ENCODE measurements at places on chromosomes 13 and 19.

DNA sequence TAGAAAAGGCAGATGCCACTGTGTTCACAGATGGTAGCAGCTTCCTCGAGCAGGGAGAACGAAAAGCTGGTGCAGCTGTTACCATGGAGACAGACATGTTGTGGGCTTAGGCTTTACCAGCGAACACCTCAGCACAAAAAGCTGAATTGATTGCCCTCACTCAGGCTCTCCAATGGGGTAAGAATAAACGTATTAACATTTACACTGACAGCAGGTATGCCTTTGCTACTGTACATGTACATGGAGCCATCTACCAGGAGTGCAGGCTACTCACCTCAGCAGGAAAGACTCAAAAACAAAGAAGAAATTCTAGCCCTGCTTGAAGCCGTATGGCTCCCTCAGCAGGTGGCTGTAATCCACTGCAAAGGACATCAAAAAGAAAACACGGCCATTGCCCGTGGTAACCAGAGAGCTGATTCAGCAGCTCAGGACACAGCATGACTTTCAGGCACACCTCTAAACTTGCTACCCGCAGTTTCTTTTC lies 197.7 kb downstream of the ZNF737 start:
- DNase-seq, result no peak

DNA sequence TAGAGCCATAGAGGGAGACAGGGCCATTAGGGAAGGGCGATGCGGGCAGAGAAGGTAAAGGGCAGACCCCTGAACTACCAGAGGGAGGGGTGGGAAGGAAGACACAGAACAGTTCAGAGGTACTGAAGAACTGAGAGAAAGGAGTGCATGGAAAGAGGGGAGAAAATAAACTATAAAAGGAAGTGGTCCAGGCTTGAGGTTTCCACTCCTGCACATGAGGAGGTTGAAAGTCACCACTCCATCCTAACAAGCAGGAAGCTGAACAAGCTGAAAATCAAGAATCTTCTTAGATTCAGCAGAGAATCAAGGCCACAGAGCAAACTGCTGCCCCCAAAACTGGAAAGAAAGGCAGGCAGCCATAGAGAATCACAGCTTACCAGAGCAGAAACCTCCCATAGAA lies 45.1 kb downstream of the MIPEP start:
- no peak for DNase-seq

DNA sequence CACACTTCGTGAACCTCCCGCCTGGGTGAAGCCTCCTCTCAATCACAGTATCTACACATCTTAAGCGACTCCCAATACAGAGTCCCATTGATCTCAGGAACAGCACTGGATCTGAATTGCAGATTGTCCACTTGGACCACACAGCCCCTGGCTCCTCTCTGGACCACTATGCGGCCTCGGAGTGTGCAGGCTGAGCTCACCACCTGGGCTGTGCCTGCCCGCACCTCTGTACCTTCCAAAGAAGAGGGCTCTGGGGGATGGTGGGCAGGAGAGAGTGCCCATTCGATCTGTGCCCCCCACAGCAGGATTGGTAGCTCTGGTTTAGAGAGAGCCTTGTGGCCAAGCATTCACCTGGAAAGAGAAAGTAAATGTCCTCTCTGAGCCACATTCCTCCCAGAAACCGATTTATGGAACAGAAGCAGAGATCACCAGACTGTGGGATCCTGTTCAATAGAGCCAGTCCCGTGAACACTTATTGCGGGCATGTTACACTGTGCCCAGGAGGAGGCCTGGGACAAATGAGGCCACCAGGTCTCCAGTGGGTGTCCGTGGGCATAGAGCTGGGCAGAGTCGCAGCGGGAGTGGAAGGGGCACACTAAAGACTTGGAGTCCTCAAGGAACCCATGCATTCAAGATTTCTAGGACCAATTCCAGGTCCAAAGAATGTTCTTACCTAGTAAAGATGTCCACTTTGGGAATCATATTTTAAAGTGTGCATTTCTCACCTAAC lies 141.6 kb upstream of the SOX1 start:
- no peak for DNase-seq

DNA sequence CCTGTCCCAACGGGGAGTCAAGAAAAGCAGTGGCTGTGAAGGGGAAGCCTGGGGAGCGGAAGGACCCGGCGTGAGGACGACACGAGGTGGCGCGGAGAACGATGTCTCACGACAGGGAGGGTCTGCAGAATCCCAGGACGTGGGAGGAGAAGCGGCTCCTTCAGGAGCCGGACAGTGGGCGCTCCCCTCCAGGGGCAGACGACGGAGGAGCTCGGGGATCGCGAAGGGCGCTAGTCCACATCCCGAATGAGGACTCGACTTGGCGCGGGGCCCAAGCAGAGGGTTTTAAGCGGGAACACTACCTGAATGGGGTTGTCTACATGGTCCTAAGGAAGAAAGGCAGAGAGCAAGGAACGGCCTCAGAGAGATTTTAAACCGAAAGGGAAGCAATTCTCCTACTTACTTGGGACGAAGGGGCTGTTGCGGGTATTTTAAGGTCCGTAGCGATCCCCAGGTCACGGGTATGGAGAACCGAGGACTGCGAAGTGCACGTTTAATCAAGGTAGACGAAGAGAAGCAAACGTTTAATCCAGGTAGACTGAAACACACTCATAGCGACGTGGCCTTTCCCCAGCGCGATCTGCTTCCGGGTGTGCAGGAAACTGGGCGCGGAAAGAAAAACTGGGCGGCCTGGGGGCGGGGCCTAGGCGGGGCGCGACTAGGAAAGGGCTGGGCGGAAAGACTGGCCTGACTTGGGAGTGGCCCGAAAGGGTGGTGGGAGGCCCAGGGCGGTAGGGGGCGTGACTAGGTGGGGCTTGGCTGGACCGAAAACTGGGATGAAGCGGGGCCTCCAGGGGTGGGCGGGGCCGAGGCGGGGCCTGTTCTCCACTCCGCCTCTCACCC lies at the start of gene ZNF841:
Gene ZNF841 (minus strand): TSS at position 594 of the 843 bp plus-strand sequence. CDS start 10,964 bp downstream, outside the sequence.
- peak; percentile 50 for DNase-seq

DNA sequence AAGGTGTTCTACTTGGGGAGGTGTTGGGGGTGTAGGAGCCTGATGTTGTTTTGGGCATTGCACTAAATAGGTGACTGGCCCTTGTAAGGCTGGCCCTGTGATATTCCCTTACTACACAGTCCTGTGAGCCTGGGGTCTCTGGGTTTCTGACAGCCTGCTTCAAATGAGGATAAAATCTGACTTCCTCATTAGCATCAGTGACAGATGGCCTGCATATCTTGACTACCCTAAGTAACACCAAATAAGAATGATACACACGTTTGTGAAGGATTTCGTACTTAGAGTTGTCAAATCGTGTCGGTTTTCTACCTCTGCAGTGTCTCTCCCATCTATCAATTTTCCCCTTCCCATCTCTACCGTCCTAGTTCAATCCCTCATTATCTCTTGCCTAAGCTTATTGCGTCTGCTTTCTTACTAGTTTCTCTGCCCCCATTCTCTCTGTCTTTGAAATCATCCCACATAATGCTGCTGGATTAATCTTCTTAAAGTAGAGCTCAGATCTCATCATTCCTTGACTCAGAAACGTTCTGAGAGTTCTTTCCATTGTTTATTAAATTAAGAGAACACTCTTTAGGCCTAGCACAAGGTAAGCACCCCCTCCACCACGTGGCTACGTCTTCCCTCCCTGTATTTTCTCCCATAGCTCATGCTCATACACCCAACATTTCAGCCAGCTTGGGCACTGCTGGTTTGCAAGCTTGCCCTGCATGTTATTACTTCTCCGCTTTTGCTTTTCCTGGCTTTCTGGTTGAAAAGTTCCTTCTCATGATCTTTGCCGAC lies 26.2 kb upstream of the CNMD start:
- no peak for DNase-seq

DNA sequence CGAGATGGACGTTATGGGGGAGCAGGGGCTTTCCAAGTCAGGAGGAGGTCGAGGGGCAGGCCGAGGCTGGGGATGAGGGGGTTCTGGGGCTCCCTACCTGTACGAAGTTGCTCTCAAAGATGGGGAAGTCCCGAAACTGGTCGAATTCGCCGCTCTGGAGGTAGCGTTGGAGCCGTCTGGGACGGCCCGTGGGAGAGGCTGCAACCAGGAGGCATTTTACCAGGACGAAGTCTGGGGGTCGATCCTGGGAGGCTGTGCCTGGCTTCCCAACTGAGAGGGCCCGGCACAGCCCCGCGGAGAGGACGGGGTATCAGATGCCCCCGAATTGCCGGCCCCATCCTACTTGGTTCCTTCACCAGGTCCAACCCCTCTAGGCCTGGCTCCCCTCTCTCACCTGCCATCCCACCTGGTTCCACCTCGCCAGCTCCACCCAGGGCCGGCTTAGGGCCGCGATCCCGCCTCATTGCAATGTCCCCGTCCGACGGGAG lies 527 bp upstream of the EMC10 start:
- no peak for DNase-seq

DNA sequence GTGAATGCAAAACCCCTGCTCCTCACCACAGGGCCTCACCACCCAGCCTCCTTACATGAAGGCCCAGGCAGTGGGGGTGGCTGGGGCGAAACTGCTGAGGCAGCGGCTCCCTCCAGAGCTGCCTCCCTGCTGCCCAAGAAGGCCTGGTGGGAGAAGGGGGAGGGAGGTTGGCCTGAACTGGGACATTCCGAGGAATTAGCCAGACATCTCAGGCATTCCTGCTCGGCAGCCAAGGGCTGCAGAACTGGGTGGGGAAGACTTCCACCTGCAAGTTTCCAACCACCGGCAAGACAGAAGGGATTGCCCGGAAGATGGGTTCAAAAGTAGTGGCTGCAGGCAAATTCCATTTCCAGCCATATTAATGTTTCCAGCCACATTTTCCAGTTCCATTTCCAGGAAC lies 2.3 kb upstream of the PSPN start:
- no peak for DNase-seq

- peak; percentile 51 for DNase-seq
These were observed 17.2 kb downstream of the CRTC1 start for GRCh38 chr19:18700501-18701249.

GRCh38 chr13:44374348-44374712 lies 706 bp downstream of the SERP2 start:
- DNase-seq, result no peak

GRCh38 chr13:110826861-110827672 lies 87.8 kb downstream of the ANKRD10 start:
- no peak for DNase-seq

DNA sequence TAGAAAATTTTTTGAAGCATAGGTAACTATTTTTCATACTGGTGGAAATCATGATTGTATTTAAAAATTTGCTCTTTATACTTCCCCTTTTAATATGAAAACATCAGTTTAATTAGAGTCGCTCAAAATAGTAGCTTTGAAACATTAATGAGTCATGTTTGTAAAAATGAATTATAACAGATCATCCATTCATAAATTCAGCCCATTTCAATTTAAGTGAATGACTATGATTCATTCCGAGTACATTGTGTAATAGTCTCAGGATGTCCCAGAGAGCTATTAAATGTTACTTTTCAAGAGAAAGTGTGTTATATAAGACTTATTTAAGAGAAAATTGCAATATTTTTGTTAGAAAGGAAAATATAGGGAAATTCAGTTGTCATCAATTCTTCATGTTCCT lies 111.0 kb downstream of the FNDC3A start:
- DNase-seq, result no peak

DNA sequence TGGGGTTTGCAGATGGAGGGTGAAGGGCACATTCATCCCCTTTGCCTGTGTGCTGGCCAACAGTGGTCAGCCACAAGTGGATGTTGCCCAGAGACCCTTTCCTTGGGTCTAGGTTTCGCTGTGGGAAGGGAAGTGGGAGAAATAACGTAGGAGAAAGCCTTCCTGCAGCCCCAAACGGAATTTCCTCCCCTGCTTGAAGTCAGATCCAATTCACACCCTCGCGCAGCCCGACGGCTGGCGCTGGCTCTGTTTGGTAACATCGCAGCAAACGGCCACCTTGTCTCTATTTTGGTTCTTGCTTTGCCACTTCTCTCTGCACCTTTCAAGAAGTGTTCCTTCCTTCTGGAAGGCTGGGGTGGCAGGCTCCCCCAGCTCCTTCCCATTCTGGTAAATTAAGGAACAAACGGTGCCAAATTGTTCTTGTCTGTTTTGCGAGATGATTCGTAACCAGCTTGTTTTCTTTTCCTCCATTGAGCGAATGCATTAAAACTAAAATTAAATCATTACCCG lies 45.4 kb downstream of the CHST8 start:
- DNase-seq, result no peak

DNA sequence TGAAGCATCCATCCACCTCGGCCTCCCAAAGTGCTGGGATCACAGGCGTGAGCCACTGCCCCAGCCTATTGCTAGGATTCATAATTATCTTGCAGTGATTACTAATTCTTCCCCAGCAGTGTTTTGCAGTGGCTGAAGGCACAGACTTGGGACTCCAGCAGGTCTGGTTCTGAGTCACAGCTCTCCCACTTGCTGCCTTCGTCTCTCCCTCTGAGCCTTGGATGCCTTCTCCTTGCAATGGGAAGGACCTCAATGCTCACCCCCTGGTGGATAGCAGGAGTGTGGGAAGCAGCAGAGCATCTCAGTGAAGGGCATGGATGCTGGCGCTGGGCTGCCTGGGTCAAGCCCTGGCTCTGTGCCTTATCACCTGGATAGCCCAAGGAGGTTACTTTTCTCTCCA lies 37.6 kb upstream of the SHKBP1 start:
- no peak for DNase-seq

GRCh38 chr19:49588365-49589122 lies 2.4 kb upstream of the PRR12 start:
- DNase-seq, result no peak

DNA sequence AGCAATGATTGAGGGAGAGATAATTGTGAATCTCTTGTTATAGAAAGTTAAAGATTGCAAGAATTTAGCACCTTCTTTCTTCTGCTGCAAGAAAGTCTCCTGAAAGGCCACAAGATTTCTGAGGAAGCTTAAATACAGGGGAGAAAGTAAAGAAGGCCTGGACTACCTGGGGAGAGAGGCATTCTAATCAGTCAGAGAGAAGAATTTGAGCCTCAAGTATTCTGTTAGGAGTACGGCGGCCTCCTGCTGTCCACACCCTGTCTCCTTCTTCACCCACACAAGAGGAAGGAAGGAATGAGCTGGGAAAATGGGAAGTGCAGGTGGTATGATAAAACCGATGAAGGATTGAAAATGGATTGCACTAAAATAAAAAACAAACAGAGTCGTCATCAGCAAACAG lies 474.7 kb downstream of the DIAPH3 start:
- no peak for DNase-seq

GRCh38 chr13:45447050-45447661 lies 17.6 kb upstream of the COG3 start:
- DNase-seq, result no peak

- DNase-seq, result no peak
These were observed 292.6 kb downstream of the TDRD3 start for GRCh38 chr13:60689571-60689970.

DNA sequence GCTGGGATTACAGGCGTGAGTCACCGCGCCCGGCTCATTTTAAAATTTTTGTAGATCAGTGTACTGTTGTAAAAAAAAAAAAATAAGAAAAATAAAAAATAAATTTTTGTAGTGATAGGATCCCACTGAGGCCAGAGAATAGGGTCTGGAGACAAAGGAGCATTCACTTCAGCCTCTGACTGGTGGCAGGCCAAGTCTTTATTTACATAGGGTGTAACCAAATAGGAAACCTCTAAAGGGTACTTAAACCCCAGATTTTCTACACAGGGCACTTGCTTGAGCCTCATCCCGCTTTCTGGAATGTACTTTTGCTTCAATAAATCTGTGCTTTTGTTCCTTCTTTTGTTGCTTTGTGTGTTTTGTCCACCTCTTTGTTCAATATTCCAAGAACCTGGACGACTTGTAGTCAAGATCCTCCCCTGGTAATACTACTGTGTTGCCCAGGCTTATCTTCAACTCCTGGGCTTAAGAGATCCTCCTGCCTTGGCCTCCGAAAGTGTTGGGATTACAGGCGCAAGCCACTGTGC lies 2.1 kb upstream of the PDCD2L start:
- DNase-seq, result no peak
